Hindlimb muscle (tissue), 1 donor: ENCODE measurements at places on chromosomes 6 and 20. TPM values are rescaled to one million over a fixed set of nuclear protein-coding genes. Genes with fewer than 3 reads are reported as not detected.
A peak's percentile ranks its signal among the peaks of the same experiment; 100 is the strongest.

GRCh38 chr6:170485159-170485558 is 67.9 kb downstream of the PSMB1 start:
- no peak for DNase-seq

DNA sequence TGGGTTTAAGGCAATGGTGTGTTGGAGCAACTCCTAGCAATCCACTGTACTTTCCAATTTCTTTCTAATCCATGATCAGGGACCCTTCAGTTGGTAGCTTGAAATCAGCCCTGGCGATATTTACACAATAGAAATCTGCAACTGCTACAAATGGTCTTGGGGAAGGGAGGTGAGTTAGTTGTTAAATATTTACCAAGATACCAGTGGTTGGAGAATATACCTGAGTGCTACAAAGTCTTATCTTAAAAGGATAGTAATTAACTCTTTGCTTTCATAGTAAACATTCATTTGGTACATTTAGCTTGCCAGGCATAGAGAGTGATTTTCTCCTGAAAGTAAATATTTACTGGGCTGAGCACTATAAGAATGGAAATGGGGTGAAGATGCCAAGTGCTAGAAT is 568.2 kb downstream of the BCKDHB start:
- no peak for DNase-seq

GRCh38 chr6:69907981-69908498 is 41.7 kb downstream of the COL19A1 start:
- no peak for DNase-seq

- peak; percentile 58 for DNase-seq
Measured at GRCh38 chr20:22977047-22977785, 57.9 kb upstream of the SSTR4 start.

DNA sequence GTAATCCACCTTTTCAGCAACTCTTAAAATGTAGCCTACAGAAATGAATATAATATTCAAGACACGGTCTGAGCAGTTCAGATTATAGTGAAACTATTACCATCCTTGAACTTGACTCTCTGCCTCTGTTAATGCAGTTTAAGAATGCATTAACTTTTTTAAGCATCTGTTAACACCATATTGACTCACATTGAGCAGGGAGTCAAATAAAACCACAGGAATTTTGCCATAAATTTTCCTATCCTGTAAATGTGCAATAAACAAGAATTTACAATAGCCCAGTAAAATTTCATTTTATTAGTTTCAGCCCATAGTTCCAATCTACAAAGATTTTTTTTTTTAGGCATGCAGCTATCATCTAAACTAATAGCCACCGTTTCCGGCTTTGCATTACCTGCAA is 239.2 kb upstream of the DEFB112 start:
- DNase-seq, result no peak

DNA sequence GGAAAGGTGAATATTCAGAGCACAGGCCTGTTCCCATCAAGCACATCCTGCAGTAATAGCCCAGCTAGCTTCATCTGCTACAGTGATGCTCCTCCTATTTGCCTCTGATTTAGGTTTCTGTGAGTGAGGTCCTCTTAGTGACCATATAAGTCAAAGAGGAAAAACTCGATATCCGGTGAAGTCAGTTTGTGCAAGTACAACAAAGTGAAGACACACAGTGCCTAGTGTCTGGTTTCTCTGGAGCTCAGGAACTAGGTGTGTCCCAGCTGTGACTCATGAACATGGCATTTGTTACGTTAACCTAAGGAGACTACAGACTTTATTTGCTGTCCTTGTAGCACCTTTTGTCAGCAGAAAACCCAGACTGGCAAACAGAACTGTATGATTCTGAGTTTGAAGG is 33.9 kb downstream of the EDN1 start:
- DNase-seq, result no peak

DNA sequence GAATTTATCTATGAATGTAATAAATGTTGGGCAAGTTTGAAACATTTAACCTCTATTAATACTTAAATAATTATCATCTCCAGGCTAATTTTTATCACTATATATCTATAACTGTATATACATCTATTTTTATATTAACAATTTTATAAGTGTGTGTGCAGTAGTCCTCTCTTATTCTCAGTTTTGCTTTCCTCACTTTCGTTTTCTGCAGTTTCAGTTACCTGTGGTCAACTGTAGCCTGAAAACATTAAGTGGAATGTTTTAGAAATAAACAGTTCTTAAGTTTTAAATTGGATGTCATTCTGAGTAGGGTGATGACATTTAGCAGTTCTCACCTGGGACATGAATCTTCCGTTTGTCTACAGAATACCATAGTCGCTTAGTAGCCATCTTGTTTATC is 379.4 kb upstream of the MAN1A1 start:
- no peak for DNase-seq

GRCh38 chr6:23002044-23002619 is 432.8 kb downstream of the HDGFL1 start:
- no peak for DNase-seq

GRCh38 chr6:166174031-166174430 is 6.4 kb upstream of the TBXT start:
- no peak for DNase-seq

DNA sequence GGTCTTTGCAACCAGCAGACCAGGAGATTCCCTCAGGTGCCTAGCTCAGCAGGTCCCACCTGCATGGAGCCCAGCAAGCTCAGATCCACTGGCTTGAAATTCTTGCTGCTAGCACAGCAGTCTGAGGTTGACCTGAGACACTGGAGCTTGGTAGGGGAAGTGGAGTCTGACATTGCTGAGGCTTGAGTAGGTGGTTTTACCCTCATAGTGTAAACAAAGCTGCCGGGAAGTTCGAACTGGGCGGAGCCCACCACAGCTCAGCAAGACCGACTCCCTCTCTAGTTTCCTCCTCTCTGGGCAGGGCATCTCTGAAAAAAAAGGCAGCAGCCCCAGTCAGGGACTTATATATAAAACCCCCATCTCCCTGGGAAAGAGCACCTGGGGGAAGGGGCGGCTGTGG is 34.3 kb downstream of the PRSS35 start:
- no peak for DNase-seq

DNA sequence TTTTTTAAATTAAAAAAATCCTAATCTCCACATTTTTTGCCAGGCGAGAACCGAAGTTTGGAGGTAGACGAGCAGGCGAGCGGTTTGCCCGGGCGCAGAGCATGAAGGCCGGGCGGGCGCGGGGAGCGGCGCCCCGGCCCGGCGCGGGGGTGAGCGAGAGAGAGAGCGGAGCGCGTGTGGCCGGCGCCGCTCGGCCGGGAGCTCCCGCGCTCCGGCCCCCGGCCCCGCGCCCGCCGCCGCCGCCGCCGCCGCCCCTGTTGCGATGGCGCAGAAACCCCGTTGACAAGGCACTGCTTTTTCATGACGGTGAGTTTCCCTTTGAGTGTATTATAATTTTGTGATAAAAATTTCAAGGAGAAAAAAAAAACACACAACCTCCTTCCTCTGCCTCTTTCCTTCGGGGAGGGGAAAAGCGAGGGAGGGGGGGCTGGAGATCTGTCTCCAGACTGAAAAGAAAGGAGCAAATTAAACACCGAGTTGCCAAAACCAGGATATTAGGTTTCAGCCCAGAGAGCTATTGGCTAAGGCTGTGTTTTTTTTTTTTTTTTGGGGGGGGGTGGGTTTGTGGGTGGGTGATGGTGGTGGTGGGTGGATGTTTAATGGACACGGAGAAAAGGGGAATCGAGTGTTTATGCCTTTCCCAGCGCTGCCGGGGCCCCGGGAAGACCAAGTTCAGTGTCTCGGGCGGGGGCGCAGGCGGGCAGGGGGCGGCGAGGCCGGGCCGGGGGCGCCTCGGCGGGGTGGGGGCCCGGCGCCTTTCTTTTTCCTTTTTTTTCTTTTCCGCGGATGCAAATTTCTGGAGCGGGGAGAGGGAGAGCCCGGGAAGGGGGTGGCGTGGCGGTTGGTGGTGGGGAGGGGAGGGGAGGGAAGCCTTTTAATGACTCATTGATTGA is at the start of gene BICRAL:
BICRAL (plus strand) TSS at position 257 of the 893 bp plus-strand sequence. CDS start 39,971 bp downstream, outside the sequence.
- DNase-seq, result peak; percentile 82

DNA sequence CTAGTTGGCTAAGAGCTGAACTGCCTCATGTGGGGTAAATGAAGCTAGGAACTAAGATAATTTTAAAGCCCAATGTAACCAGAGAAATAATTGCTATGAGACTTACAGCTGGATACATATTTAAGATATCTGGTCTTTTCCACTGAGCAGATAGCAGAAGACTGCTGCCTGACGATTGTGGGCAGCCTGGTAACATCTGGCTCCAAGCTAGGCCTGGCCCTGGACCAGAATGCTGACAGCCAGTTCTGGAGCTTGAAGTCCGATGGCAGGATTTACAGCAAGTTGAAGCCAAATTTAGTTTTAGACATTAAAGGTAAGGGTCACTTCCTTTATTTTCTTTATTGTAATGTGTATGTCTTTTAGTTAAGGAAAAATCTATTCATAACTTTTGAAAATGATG is 65.7 kb downstream of the RTN4IP1 start:
- DNase-seq, result no peak

Gene SPEF1
- polyA plus RNA-seq, result not detected

Gene BEND6
- polyA plus RNA-seq, result 0.43 TPM
